ENCODE measurements at places on chromosomes 12 and 14.
A peak's percentile ranks its signal among the peaks of the same experiment; 100 is the strongest.

DNA sequence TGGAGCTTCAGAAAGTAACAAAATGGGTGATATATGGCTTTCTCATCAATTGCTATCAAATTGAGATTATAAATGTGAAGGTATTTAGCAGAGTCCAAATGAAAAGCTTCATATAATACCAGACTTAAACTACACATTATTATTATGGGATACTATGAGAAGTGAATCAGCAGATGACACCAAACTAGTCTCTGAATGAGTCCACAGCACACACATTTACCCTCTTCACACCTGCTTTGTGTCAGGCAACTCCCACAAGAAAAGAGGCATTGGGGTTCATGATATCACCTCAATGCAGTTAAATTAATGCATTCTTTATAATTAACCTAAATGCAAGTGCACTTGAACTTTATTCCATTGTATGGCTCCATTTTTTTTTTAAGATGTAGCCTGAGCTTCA is 330.5 kb downstream of the BCL11B start:
- no peak for DNase-seq

DNA sequence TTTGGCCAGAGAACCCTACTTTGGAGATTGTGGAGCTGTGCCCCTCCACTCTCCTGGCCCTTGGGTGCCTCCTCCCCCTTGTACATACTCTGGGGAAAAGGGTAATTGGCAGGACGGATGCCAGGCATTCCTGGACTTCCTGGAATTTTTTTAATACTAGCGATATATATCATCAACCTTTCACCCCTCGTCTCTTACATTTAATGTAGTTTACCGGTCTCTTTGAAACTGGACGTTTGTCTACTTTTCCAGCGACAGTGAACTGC is 767 bp upstream of the CRY1 start:
- no peak for DNase-seq

GRCh38 chr12:113059071-113059595 is 2.6 kb downstream of the DTX1 start:
- DNase-seq, result peak; percentile 41

DNA sequence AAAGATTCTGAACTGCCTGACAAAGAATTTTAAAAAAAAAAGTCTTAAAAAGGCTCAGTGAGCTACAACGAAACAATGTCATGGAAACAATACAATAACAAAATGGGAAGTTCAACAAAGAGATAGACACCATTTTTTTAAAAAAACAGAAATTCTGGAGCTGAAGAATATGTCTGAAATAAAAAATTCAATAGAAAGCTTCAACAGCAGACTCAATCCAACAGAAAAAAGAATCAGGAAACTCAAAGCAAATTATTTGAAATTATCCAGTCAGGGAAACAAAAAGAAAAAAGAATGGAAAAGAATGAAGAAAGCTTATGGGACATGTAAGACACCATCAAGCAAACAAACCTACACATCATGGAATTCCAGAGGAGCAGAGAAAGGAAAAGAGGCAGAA is 118.5 kb upstream of the LGR5 start:
- no peak for DNase-seq

- DNase-seq, result no peak
Measured at GRCh38 chr14:59926534-59926933, 6.6 kb downstream of the LRRC9 start.

DNA sequence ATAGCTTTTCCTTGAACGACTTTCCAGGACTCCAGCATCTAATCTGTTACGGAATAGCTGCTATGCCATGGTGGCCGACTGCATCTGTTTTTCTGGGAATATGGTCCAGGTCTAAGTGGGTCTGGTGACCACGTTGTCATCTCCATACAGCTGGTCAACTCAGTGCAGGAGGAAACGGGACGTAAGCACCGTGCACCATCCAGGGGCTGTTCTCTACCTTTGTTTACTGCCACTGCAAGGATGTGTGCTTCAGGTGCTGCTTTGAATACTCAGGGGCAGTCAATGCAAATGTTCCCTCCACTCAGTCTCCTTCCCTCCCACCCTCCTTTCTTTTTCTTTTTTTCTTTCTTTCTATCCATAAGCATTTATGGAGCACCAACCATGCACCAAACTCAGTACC is 648.2 kb downstream of the VRK1 start:
- DNase-seq, result no peak

DNA sequence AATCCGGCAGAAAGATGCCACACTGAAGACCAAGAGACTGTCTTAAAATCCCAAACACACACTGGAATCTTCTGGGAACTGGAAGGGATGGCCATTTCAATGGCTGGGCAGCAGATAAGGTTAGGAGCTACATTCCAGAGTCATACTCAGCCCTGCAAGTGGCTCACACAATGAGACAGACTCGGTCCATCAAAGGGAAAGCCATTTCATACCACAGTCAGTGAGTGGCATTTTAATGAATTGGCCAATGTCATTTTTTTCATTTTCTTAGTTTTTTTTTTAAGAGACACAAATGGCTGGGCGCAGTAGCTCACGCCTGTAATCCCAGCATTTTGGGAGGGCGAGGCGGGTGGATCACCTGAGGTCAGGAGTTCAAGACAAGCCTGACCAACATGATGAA is 17.9 kb downstream of the CIT start:
- no peak for DNase-seq

- no peak for DNase-seq
Measured at GRCh38 chr12:92486443-92487137, 216.2 kb upstream of the PLEKHG7 start.

GRCh38 chr14:94918896-94919295 is 149.0 kb upstream of the GSC start:
- no peak for DNase-seq

DNA sequence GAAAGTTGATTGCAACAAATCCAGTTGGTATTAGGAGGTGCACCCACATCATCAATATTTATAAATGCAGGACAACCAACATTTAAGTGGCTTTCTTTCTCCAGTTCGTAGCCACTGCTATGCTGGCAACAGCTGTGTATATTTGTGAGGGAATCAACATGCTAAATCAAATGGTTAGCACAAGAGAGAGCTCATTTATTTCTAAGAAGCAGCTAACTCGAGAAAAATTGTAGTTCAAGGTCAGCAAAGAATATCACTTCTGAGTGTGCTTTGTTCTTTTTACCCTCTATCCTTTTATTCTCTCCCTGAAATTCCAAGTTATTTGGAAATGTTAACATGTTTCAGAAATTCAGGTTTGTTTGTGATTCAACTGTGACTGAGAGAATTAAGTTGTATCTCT is 137.3 kb downstream of the NAV3 start:
- no peak for DNase-seq

- no peak for DNase-seq
Measured at GRCh38 chr12:27931390-27931789, 41.1 kb downstream of the PTHLH start.

- no peak for DNase-seq
Measured at GRCh38 chr12:113825705-113826104, 140.4 kb downstream of the RBM19 start.

DNA sequence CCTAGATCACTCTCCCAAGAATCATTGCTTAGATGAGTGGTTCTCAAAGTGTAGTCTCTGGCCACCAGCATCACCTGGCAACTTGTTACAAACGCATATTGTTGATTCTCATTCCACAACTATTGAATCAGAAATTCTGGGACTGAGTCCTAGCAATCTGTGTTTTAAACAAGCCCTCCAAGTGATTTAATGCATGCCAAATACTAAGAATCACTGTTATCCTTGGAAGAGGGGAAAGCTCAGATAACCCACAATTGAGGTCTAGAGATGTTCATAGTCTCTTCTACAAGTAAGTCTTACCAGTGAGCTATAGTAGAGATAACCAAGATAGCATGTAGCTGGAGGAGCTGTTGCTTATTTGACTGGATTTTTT is 666.6 kb downstream of the DIO2 start:
- DNase-seq, result no peak

DNA sequence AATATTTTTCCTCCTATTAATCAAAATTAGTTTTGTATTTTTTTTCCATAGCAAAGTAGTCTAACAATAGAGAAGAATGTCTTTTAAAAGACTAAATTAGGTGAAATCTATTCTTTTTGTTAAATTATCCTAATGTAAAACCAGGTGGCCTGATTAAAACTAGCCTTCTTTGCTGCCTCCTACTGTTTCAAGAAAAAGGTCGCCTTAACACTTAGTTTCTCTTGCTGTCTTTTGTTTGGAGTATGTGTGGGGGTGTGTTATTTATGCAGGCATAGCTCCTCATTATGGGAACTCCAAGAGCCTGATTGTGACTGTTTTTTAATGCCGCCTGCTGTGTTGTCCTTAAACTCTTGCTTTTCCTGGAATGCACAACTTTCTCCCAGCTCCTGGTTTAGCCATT is 855.3 kb downstream of the DIO2 start:
- no peak for DNase-seq

- no peak for DNase-seq
Measured at GRCh38 chr12:119775246-119775895, 101.7 kb downstream of the CIT start.

GRCh38 chr14:75205591-75205990 is 29.2 kb upstream of the TMED10 start:
- peak; percentile 26 for DNase-seq

DNA sequence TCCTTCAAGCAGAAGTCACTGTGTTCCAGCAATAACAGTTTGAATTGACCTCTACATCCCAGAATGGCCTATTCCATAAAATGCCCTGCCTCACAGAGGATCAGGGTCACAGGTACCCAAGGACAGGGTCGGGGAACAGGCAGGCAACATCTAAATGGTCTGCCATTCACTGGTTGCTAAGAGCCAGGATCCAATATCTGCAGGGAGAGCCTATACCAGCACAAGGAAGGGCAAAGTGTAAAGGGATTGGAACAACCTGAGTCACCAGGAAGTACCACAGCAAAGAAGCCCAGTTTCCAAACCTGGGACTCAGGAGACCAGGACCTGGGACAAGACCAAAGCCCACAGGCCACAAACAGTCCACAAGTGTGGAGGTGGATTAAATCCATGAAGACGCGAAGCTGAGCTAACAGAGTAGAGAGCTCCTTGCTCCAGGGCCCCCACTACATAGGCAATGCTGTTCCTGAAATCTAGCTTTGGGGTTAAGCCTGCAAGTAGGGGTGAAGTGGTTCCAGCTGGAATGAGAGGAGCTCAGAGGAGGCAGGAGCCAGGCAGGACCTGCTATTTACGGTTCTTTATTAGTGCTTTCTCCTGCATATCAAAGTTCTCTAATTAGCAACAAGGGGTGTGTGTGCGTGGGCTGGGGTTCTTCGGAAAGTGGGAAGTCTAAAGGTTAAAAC is 274.3 kb downstream of the BCL11B start:
- DNase-seq, result no peak

GRCh38 chr12:92551853-92552397 is 150.9 kb upstream of the PLEKHG7 start:
- peak; percentile 65 for DNase-seq

- no peak for DNase-seq
Measured at GRCh38 chr14:43022094-43022800, 1415.6 kb downstream of the LRFN5 start.

- no peak for DNase-seq
Measured at GRCh38 chr14:61608245-61609165, 86.8 kb upstream of the HIF1A start.

DNA sequence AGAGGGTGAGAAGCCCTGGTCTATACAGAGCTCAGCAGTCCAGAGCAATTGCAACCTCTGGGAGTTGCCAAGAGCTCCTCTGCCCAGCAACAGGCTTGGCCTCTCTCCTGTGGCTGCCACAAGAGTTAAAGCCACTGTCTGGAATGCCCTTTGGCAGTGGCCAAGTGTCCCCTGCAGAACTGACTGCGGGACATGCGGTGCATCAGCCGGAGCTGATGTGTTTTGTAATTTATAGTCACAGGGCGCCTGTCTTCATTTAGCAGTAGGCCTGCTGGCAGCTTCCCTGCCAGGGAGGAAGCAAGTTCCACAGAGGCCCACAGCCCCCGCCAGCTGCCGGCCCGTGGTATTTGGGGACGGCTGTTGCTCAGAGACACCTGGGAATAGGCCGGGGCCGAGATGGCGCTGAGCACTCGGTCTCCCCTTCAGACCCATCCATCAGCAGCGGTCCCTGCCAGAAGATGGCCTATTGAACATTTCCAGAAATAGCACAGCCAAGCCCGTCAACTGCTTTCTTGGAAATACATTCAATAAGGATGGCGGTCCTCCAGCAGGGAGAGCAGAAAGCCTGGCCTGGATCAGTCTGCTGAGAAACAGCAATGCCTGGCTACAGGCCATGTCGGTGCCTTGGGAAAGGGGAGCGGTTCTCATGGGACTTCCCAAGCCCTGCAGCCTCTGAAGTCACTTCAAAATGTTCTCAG is 217.4 kb downstream of the CRADD start:
- no peak for DNase-seq

- DNase-seq, result no peak
Measured at GRCh38 chr12:52018433-52019112, 11.8 kb downstream of the TAMALIN start.

DNA sequence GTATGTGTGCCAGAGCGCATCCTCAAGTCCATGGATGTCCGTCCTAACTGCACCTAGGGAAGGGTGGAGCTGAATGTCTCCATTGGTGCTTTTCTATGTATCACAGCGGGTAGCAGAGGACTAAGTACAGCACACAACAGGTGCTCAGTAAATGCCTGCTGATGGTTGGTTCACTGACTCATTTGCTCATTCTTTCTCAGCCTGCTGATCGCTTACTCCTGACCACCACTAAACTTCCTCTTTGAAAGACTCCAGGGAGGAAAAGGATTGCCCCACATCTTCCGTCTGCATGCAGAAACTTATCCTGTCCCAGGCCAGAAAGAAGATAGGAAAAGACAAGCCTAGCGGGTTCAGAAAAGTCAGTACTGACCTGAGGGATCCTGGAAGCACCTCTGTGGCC is 66.3 kb downstream of the B4GALNT3 start:
- DNase-seq, result no peak

GRCh38 chr12:9090220-9090619 is 25.5 kb downstream of the A2M start:
- no peak for DNase-seq

DNA sequence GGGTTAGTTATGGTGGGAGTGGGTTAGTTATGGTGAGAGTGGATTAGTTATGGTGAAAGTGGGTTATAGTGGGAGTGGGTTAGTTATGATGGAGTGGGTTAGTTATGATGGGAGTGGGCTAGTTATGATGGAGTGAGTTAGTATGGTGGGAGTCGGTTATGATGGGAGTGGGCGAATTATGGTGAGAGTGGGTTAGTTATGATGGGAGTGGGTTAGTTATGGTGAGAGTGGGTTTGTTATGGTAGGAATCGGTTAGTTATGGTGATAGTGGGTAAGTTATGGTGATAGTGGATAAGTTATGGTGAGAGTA is 22.1 kb upstream of the SFSWAP start:
- no peak for DNase-seq

- DNase-seq, result peak; percentile 79
Measured at GRCh38 chr14:103518422-103519042, 4.1 kb downstream of the CKB start.
